ENCODE measurements at places on chromosomes 7 and 10.

GRCh38 chr7:26083113-26083512, 68.9 kb upstream of the NFE2L3 start:
- no peak for DNase-seq

DNA sequence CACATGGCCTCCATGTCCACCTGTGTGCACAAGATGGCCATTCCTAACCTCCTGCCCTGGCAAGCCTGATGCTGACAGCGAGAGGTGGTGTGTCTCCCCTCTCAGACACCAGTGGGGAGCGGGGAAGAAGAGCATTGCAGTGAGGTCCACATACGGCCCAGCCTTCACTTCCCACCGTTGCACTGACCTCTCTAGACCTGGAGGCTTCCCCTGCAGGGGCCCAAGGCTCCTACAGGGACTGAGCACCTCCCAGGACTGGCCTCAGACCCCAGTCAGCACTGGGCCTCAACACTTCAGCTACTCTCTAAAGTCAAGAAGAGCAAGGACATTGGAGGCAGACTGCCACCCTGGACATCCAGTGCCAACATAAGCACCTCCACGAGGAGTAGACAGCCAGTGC, 15.9 kb downstream of the STK32C start:
- DNase-seq: no peak

- DNase-seq: no peak
Observed at GRCh38 chr7:5422396-5423305, 983 bp downstream of the TNRC18 start.

DNA sequence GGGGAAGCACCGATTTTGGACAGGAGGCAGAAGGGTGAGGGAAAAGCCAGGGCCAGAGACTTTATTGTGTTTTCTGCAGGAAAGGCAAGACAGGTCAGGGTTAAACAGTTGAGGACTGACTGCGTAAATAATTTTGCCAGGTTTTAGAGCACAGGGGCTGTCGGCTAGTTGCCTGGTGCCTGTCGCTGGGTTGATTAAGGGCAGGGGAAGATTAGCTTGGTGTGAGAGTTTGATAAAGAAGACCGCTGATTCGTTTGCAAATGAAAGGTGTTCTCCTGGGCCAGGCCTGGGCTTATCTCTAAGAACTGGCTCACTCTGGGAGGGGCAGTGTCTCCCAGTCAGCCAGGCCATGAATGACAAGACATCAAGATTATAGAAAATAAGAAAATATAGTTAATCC, 75.6 kb downstream of the SLC37A3 start:
- no peak for DNase-seq

- no peak for DNase-seq
Observed at GRCh38 chr7:51344406-51345138, 28.0 kb upstream of the COBL start.

- DNase-seq: no peak
Observed at GRCh38 chr7:44962483-44963251, 16.1 kb downstream of the MYO1G start.

- DNase-seq: peak; percentile 71
Observed at GRCh38 chr7:8817448-8818036, 384.1 kb downstream of the NXPH1 start.

DNA sequence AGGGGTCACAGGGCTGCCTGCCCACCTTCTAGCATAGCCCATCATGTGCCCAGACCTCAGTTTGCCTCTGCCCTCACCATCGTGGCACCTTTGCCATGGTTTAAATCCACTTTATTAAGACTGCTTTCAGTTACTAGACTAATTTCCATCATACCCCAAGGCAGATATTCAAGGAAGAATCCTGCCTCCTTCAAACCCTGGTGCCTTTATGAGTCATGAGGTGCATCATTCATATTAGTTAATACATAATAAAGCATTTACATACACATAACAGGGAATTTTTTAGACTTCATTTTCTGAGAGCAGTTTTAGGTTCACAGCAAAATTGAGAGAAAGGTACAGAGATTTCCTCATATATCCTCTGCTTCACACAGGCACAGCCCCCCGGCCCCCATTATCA, 62.8 kb downstream of the CXCL12 start:
- no peak for DNase-seq

- no peak for DNase-seq
Observed at GRCh38 chr10:101668566-101668965, 26.4 kb downstream of the FBXW4 start.

DNA sequence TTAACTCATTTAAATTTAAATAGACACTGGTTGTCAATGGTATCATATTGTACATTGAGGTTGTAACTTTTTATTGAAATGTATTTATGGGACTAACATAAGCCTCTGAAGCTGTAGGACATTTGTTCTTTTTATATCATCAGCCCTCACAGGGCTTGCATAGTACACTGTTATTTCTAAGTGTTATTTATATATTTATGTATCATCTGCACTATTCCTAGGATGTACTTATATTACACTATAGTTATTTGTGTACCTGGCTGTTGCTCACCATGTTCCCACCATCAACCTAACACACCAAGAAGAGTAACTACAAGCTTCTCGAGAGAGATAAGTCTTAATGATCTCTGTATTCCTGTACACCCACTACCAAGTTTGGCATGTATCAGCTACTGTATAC, 224.7 kb downstream of the PPP1R3A start:
- no peak for DNase-seq

DNA sequence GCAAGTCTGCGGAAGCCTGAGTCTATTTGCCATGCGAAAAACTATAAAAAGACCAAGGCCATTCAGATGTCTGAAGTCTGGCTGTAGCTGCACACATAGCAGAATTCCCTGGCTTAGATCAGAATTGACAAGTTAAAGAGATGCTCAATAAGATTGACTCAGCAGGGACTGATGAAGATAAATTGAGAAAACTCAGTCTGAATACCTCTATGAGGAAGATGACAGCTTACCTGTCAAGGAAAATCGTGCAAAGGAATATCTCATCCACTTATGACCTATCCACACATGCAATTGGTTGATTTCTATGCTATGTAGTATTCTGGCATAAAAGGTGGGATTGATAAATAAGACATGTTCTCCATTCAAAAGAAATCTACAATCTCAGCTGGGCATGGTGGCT, 288.6 kb downstream of the BAMBI start:
- no peak for DNase-seq

GRCh38 chr10:12617191-12618175, 268.1 kb downstream of the CAMK1D start:
- no peak for DNase-seq

- DNase-seq: no peak
Observed at GRCh38 chr10:114831186-114831867, 9.7 kb downstream of the FHIP2A start.

DNA sequence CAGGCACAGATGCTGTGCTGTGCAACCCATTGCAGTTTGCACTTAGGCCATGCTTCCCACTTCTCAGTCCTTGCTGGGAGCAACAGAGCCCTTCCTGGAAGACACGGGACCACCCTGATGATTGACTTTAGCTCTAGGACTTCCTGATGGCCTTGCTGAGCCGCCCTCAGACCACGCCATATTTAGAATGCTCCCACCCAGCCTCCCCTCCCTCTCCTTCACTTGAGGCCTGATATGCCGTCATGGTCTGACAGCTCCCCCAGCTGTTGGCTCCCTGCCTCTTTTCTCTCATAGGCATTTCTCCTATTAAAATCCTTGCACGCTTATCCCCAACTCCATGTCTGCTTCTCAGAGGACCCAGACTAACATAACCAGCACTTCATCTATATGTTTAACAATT, 29.4 kb upstream of the GATAD1 start:
- DNase-seq: no peak

GRCh38 chr7:17849504-17849903, 90.8 kb downstream of the SNX13 start:
- no peak for DNase-seq

DNA sequence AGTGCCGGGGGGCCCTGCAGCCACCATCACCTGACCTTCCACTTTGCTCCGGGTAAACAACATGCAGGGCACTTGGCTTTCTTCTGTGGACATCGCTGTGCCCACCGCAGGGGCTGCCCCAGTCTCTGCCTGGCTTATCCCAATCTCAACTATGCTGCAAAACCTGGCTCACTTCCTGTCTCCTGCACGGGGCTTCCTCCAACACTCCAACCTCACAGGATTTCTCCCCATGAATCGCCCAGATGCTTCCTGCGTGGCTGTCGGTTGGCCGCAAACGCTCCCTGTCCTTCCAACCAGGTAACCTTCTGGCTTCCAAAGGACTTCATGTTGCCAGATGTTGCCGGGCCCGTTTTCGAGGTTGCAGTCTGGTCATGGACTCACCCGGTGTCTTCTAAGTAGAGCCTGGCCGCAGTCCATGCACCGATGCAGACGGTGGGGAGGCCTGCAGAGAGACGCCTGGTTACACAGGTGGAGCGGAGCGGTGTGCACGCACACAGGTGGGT, 109.0 kb downstream of the VIPR2 start:
- DNase-seq: no peak

All from mesothelial cell of epicardium (in vitro differentiated cells).